ENCODE measurements at places on chromosomes 7 and 10.

GRCh38 chr7:127393368-127394058 is 1.0 kb upstream of the ZNF800 start:
- peak; percentile 51 for DNase-seq

- DNase-seq, result peak; percentile 47
These were observed 6.8 kb downstream of the TACR2 start for GRCh38 chr10:69409968-69410367.

DNA sequence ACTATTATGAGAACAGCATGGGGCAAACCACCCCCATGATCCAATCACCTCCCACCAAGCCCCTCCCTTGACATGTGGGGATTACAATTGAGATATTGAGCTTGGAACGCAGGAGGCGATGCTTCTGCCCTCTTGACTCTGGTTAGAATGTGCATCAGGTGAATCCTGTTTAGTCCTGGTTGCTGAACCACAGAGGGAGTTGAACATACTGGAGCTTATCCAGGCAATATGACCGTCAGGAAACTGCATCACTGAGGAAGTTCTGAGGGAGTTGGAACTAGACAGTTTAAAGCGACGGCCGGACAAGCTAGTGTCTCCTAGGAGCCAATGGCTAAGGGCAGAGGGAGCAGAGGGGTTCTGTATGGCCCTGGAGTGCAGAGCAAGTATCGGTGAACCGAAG is 31.8 kb upstream of the GARS1 start:
- no peak for DNase-seq

DNA sequence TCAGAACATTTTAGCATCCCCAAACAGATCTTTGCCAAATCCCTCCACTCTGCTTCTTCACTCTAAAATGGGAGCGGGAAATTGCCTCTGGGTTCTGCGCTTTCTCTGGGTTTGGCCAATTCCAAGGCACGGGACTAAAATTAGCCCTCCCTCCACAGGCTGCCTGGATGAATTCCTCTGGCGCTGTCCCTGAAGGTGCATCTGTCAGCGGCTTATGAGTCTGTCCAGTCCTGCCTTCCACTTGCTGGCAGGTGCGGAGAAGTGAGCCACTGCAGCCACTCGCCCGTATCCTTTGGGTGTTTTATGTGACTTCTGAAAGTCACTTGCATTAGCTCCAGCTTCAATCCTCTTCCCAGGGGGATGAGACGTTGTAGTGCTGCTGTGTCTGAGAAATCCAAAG is 121.6 kb downstream of the SH2D4B start:
- no peak for DNase-seq

DNA sequence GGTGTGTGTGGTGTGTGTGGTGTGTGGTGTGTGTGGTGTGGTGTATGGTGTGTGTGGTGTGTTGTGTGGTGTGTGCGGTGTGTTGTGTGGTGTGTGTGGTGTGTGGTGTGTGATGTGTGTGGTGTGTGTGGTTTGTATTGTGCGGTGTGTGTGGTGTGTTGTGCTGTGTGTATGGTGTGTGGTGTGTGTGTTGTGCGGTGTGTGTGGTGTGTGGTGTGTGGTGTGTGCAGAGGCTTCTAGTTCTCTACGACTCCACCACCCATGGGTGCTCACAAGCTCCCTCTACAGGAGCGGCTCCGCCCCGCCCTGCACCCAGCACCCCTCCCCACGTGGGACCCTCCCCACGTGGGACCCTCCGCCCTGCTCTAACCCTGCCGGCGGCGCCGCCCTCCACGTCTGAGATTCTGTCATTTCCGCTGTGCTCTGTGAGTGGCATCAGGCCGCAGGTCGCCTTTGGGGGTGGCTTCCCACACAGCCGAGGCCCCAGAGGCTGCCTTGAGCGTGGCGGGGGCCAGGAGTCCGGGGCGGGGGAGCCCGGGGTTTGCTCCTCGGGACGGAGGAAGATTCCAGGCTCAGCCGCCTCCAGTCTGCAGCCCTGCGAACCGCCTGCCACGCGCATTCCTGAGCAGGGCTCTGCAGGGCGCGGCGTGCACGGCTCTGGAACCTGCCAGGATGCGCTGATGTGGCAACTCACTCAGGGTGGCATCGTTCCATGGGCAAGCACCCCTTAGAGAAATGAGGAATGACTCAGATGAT is 37.0 kb upstream of the DNAJB6 start:
- DNase-seq, result peak; percentile 37

GRCh38 chr7:33873981-33874750 is 31.2 kb upstream of the BMPER start:
- no peak for DNase-seq

- peak; percentile 50 for DNase-seq
These were observed 1.1 kb downstream of the MARVELD1 start for GRCh38 chr10:97714401-97715258.

DNA sequence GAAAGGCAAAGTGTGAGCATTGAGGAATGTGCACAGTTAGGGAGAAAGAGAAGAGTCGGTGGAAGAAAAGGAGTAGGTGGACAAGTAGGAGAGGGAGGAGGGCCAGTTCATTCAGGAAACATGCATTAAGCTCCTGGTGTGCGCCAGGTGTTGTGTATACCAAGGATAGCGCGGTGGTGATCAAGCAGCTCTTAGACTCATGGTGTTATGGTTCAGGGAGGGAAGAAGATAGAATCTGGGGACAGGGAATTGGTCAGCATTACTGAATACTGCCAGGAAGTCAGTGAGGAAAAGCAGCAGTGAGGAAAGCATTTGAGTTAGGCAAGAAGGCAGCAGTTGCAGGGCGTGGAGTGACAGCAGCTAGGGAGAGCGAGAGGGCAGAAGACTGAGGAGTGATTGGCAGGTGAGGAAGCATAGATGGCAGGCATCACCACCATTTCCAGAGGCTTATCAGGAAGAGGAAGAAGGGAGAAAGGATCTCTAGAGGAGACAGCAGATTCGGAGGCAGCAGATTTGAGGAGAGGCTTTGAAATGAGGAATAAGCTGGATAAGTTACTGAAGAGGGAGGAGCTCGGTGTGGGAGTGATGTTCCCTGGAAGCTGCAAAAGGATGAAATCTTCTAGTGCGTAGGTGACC is 265.6 kb downstream of the GFRA1 start:
- DNase-seq, result no peak
